ENCODE measurements at places on chromosomes 4 and X.

DNA sequence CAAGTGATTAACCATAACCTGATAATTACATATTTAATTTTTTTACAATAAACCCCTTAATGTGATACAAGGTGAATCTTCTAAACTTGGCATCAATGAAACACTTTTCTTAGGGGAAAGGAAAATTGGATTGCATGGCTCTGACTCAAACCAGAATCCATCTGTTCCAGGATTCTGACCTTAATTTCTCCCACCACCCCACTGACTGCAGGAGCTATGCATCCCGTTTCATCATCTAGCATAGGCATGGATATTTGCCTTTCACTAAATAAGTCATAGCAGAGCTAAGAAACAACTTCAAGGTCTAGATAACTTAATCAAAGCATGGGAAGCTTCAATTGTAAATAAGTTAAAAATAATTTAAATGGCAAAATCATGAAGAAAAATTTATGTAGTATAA lies 156.3 kb downstream of the BTC start:
- no peak for DNase-seq

- DNase-seq: no peak
Observed at GRCh38 chr4:7861440-7861881, 78.2 kb downstream of the AFAP1 start.

DNA sequence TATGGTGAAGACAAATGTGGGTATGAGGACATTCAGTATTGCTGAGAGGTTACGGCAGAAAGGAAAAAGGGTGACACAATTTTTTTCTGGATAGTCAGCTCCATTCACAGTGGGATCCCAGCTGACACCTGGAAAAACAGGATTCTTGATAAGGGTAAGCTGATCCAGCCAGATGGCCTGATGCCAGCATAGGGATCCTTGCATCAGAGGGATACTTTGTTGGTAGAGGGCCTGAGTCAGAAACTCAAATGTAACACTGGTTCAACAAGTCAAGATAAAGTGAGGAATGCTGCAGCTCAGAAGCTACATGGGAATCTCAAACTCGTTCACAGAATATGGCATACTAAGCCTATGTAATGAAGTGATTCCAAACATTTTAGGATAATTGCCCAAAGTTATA lies 726.7 kb downstream of the C4orf33 start:
- DNase-seq: no peak

DNA sequence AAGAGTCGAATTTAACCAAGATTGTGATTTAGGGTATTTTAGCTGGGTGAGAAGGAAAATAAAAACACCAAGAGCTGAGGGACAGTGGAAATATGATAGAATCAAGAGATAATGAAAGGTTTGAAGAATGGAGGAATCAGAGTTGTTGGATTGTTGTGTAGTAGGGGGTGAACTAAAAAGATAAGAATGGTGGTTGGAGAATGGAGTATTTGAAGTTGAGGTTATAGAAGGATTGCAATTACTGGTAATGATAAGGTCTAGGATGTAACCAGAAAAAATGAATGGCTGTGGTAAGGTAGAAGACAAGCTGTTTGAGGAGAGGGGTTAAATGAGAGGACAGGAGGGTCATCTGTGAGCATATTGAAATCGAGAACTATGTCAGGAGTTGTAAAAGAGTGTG lies 4.5 kb downstream of the ABCE1 start:
- DNase-seq: no peak

DNA sequence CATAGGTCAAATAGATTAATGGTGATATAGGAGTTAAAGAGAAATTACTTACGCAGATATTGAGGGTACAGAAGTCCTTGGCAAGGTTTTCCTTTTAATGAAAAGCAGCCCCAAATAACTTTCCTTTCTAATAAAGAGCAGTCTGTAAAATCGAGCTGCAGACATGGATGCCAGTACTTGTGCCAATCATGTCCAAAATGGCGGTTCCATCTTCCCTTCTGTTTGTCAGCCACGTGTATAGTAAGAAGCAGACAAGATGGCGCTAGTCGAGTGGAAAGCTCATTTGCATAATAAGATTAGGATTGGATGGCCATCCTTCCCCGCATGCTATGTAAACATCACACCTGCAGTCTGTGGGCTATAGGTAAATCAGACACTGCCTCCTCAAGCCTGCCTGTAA lies 68.5 kb downstream of the FGFBP1 start:
- DNase-seq: no peak

DNA sequence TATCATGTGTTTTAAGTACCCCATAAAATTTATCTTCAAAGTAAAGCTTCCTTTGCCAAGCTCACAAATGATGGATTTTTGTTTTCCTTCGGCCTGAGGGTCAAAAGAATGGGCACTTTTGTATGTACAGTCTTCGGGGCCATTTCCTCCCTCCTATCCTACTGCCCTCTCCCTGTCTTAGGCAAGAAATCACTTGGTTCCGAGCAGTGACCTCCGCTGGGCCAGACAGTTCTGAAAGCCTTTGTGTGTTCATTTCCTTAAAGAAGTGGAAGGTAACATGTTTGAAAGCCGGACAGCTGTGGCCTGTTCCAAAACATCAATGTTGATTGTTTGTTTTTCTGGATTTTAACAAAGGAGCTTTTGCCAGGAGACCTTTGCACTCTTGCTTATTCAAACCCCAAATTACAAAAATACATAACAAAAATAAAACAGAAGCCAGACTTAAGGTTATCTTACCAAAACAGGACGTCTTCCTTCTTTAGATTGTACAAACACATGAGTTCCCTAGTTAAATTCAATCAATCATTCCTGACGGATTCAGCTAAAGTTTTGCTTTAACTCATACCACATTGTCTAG lies 110.6 kb upstream of the LIMCH1 start:
- no peak for DNase-seq

DNA sequence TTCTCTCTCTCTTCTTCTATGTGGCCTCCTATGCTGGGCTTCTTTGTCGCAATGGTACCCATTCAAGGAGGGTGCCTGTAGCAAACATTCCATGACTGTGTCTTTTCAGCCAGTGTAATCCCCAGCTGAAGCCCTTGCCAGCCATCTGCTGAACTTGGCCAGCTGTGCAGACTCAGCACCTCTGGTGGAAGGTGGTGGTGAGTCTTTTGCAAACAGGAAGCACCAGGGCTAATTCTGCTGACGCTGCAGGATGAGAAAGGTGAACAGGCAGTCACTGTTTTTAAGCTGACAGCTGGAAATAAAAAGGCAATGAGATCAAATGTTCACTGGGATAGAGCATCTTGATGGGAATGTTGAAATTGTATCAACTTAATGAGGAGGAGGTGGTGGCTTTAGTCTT lies 298.7 kb upstream of the CLNK start:
- no peak for DNase-seq

- no peak for DNase-seq
Observed at GRCh38 chr4:182212211-182212761, 30.9 kb upstream of the TENM3 start.

DNA sequence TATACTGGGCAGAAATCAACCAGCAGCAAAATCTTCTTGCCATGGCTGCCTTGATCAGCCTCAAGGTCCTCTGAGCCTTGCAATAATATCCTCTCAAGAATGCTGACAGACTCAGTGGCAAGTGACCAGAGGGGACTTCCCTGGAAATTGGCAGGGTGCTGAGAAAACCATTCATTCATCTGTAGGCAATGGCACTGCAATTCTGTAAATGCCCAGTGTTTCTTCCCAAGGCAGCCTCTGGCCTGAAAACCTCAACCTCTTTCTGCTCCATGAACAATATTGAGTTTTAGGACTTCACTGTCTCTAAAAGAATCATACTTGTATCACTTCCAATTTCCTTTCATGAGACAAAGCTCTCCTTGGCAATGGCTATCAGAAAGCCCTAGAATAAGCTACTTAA lies 754.3 kb upstream of the TENM3 start:
- DNase-seq: no peak

DNA sequence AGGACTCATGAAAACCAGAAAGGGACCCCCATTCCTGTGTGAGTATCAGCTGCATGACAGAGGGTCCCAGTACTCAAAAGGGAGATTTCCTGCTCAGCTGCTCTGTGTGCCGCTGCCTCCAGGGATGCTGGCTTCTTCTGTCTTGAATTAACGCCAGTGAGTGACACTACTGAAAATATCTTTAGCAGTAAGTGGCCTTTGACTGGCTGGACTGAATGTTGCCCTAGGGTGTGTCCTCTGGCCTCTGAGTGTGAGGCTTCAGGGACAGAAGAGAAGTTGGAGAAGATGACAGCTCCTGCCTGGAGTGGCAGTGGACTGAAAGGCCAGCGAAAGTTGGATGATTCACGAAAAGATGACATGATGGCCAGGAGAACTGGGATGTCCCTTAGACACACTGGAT lies 95.4 kb downstream of the LIMCH1 start:
- DNase-seq: no peak

DNA sequence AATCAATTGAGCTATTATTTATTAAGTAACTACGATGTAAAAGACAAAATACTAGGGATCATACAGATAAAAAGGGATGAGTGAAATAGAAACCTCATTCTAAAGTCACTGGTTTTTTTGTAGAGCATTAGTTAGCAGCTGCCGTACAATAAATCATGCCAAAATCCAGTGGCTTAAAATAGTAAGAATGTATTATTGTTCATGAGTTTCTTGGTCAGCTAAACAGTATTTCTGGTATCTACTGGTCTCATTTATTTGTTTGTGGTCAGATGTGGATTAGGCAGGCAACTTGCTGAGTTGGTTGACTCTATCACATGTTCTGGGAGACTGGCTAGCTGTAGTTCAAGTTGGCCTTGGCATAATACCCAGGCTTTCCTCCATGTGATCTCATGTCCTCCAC lies 667.3 kb downstream of the GALNTL6 start:
- DNase-seq: no peak

- DNase-seq: no peak
Observed at GRCh38 chrX:18630934-18631333, 41.0 kb downstream of the RS1 start.

DNA sequence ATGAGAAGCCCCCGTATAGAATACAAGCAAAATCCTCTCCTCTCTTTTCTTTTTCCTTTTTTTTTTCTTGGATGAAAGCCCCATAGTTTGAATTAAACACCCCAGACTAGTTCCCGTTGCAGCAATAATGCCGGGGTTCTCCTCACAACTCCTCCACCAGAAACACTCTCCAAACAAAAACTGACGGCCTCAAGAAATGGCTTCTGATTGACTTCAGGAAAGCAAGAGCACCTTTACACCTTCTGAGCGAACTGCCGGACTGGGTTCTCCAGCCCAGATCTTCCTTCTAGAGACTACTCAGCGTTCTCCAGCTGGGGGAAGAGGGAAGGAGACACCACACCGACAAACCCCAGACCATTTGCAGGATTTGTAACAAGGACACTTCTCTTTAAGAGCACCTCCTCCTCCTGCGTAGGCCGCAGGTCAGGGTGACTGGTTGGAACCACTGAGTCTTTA lies 4.0 kb downstream of the HAND2 start:
- DNase-seq: no peak

- no peak for DNase-seq
Observed at GRCh38 chrX:136847874-136848273, 32.7 kb downstream of the RBMX start.

GRCh38 chrX:148536961-148537360 lies 36.5 kb downstream of the AFF2 start:
- no peak for DNase-seq

DNA sequence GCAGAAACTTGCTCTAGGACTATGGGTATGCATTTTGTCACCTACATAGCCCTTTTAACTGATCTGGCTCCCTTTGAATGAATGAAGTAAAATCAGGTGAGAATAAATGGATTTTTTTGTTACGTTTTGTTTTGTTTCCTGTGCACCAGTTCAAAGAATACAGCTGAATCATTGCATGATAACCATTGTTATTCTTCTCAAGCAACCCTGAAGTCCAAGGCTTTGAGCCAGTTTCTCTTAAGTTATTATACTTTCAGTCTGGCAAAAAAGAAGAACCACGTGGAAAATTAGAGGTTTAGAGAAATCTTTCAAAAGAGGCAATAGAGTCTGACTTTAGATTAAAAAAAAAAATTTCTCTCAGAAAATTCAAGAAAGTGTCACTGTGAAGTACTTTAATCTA lies 398.6 kb upstream of the TECRL start:
- DNase-seq: no peak

DNA sequence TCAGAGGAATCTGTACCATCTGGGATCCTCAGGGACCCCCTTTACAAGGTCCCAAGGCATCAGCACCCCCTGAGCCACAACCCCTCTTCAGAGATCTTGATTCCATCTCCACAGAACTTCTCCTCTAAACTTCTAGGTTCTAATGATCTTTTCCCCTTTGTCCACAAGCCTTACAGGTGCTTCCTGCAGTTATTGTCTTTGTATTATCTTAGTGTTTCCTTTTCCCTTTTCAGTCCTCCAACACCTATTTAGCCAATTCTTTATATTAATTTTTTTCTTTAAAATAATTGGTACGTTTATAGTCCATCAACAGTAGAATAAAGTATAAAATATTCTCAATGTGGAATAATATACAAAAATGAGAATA lies 35.2 kb upstream of the FAM241A start:
- no peak for DNase-seq

DNA sequence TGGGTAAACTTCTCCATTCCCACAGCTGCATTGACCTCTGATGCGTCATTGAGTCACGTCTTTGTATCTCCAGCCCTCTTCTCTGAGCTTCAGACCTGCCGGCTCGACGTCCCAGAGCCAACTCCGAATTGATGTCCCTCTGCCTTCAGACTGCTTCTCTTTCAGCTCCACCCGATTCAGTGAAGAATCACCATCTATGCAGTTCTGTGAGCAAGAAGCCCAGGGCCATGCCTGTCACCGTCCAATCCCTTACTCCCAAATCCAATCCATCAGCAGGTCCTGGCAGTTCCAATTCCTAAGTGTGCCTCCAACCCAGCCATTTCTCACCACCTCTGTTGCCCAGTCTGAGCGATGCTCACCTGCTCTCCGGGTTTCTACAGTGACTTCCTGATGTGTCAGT lies 70.7 kb downstream of the ENPP6 start:
- no peak for DNase-seq

GRCh38 chrX:110318664-110318968 lies 731 bp upstream of the AMMECR1 start:
- no peak for DNase-seq

DNA sequence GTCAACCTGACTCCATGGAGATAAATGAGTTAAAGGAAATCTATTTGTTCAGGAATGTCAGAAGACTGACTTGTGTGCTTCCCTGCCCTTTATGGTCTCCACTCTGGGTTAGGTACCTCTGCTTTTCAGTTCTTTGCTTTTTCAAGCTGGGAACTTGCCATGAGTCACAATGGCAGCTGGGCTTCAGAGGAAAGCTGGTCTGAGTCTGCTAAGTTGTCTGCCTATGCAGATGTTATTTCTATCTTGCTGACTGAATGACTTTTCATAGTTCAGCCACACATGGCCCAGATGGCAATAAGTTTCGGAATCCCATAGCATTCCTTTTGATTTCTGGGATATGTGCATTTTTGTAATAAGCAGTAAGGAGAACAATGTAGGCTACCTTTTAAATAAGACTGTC lies 337.9 kb upstream of the FGF13 start:
- DNase-seq: no peak
